Karpas-422 (cell line): ENCODE measurements at places on chromosomes 2 and 18.
A peak's percentile ranks its signal among the peaks of the same experiment; 100 is the strongest.

- no peak for DNase-seq
These were observed 100.4 kb upstream of the FZD5 start for GRCh38 chr2:207869784-207870778.

- no peak for DNase-seq
These were observed 155.6 kb upstream of the DSEL start for GRCh38 chr18:67672155-67672554.

DNA sequence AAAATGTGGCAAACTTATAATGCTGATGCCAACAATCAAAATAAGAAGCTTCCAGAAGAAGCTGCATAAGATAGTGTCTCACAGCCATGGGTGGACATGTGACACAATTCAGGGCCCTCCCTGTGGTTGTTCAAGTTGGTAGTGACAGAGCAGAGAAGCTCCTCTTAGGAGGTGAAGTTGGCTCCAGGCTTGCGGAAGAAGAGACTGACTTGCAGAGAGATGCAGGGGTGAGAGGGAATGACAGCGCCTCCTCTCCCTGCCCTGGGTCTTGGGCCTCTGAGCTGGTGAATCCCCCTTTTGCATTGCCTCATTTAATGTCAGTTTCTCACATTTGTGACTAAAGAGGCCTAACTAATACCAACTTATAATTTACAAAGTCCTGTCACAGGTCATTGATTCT, 23.0 kb upstream of the RHOB start:
- DNase-seq = no peak

GRCh38 chr2:10089565-10090190, 9.5 kb upstream of the CYS1 start:
- no peak for DNase-seq

- DNase-seq = no peak
These were observed 2.7 kb upstream of the TMBIM1 start for GRCh38 chr2:218295029-218295428.

DNA sequence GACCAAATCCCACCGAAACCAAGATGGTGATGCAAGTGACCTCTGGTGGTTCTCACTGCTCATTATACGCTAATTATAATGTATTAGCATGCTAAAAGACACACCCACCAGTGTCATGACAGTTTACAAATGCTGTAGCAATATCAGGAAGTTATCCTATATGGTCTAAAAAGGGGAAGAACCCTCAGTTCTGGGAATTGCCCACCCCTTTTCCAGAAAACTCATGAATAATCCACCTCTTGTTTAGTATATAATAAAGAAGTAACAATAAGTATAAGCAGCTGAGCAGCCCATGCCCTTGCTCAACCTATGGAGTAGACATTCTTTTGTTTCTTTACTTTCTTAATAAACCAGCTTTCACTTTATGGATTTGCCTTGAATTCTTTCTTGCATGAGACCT, 31.0 kb upstream of the FMNL2 start:
- no peak for DNase-seq

DNA sequence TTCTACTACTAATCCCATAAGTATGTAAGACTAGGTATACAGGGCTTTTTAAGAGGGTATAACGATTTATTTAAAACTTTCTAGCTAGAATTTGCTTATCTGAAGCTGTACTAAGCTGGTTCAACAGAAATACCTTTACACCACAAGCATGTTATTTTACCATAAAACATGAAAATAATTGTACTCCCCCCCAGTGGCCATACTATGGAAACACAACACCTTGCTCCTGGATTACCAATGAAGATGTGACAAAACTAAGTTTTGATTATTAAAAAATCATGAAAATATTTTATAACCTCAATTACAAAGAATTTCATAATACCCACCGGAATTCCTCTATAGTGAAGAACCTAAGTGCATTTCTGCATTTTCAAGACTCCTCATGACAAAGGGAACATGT, 27.3 kb downstream of the LPIN2 start:
- peak; percentile 75 for DNase-seq

- DNase-seq = no peak
These were observed 46.8 kb upstream of the DNMT3A start for GRCh38 chr2:25388491-25388890.

GRCh38 chr18:11176481-11176881, 27.1 kb upstream of the PIEZO2 start:
- no peak for DNase-seq

GRCh38 chr2:7191932-7192331, 274.7 kb downstream of the RNF144A start:
- no peak for DNase-seq
